ENCODE measurements at places on chromosomes 6 and 20.

DNA sequence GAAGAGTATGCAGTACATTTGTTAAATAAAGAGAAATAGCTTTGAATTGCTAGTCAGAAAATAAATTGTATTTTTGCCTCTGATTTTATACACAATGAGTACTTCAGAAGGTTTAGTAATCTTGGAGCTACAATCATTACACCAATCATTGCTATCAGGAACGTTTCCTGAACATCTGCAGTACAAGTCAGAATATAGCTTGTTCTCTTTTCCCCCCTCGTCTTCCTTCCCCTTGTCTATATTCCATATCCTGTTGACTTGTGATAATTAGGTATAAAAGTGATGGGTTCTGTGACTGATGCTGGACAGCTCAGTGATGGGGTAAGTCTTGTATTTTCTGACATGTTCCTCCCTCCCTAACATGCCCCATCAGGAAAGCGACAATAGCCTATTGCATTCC lies 94.0 kb downstream of the AHI1 start:
- H3K27ac ChIP-seq, result no peak overlapping the region
- peaks cover 2% of the 10 kb centered on the region for H3K36me3 ChIP-seq
- no peaks in the 10 kb centered on the region for H3K4me1 ChIP-seq
- H3K27me3 ChIP-seq, result no peaks in the 10 kb centered on the region

GRCh38 chr6:467671-468082 lies 76.1 kb downstream of the IRF4 start:
- H3K27me3 ChIP-seq, result peaks cover 37% of the 10 kb centered on the region
- no peak overlapping the region for H3K27ac ChIP-seq
- H3K36me3 ChIP-seq, result peaks cover under 1% of the 10 kb centered on the region

DNA sequence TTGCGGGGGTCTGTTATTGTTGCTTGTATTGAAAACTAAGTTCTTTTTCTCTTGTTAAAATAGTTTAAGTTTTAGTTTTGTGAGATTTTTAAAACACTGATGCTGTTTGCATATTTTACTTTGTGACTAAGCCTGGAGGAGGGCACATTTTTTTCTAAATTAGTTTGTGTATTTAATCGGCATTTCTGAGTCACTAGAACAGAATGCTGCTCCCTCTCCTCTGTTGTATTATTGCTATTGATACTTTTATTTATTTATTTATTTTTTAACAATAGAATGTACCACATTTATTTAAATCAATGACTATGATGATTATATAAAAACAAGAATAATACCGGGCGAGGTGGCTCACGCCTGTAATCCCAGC lies 5.1 kb upstream of the FAM50B start:
- H3K4me1 ChIP-seq, result peaks cover 19% of the 10 kb centered on the region
- no peak overlapping the region for H3K27ac ChIP-seq
- DNase-seq, result no peak
- no peaks in the 10 kb centered on the region for H3K36me3 ChIP-seq
- peaks cover 11% of the 10 kb centered on the region for H3K27me3 ChIP-seq
- H3K4me3 ChIP-seq, result no peak overlapping the region

GRCh38 chr6:42404484-42404883 lies 47.2 kb downstream of the TRERF1 start:
- no peaks in the 10 kb centered on the region for H3K27me3 ChIP-seq
- H3K27ac ChIP-seq, result peak overlapping the region; percentile 69
- peak overlapping the region; percentile 3 for H3K4me3 ChIP-seq
- DNase-seq, result peak; percentile 47
- peaks cover 59% of the 10 kb centered on the region for H3K4me1 ChIP-seq

GRCh38 chr6:144352331-144352730 lies 67.2 kb downstream of the UTRN start:
- peak overlapping the region; percentile 64 for H3K4me3 ChIP-seq
- H3K27me3 ChIP-seq, result no peaks in the 10 kb centered on the region
- H3K36me3 ChIP-seq, result peaks cover 35% of the 10 kb centered on the region
- H3K27ac ChIP-seq, result peak overlapping the region; percentile 95
- no peak for DNase-seq
- H3K4me1 ChIP-seq, result peaks cover 80% of the 10 kb centered on the region

DNA sequence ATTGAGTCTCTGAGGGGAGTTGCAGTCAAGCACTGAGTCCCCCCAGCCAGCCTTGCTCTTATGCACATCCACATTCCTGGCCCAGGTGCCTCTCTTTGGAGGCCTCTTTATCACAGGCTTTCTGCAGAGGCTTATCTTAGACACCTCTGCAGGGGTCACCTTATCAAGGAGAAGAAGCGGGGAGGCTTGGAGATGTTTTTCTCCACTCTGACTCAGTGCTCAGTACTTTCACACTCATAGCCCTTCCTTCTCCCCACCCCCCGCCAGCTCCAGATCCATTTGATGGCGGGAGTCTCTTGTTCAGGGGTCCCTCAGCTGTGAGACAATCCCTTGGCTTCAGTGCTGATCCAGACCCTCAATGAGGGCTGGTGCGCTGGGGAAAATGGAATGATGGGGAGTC lies 132.1 kb upstream of the TSHZ2 start:
- no peak overlapping the region for H3K27ac ChIP-seq
- no peaks in the 10 kb centered on the region for H3K27me3 ChIP-seq
- no peak for DNase-seq
- no peaks in the 10 kb centered on the region for H3K4me1 ChIP-seq

DNA sequence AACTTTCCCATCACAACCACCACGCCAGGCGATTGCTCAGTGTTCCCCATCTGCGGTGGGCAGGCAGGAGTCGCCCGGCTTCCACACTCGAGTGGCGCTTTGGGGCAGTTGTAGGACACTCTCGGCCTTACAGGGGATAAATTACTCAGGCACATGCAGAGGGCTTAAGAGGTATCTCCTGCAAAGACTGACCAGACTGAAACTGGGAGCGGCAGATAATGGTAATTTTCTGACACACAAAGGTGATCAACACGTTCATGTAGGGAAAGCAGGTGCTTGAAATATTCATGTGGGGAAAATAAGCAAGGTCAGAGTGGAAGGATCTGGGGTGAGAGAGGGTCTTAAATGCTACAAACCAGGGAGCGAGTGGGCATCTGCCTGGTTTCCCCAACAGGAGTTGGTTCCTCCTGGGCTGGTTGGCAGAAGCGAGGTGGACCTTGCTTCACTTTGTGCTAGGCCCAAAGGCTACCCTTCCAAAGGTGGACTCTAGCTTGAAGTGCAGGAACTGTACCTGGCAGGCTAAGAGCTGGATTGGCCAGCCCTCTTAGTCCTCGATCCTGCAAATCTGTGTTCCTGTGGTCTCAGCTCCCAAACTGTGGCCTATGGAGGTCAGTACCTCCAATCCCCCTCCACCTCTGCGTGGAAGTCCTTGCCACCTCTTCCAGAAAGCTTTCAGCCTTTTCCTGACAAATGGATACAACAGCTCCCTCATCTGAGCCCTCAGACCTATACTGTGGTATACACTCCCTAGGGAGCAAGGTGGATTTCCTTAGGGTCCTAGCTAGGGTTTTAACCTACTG lies 16.7 kb downstream of the PLAGL2 start:
- no peaks in the 10 kb centered on the region for H3K27me3 ChIP-seq
- no peak overlapping the region for H3K27ac ChIP-seq
- H3K36me3 ChIP-seq, result peaks cover 12% of the 10 kb centered on the region
- H3K4me1 ChIP-seq, result peaks cover 16% of the 10 kb centered on the region

GRCh38 chr6:140070846-140071473 lies 696.5 kb upstream of the CITED2 start:
- H3K27me3 ChIP-seq, result no peaks in the 10 kb centered on the region
- H3K4me1 ChIP-seq, result no peaks in the 10 kb centered on the region
- no peak overlapping the region for H3K27ac ChIP-seq
- no peaks in the 10 kb centered on the region for H3K36me3 ChIP-seq
- no peak overlapping the region for H3K4me3 ChIP-seq

- peaks cover 100% of the 10 kb centered on the region for H3K27me3 ChIP-seq
- H3K4me1 ChIP-seq, result no peaks in the 10 kb centered on the region
- no peak overlapping the region for H3K27ac ChIP-seq
- H3K36me3 ChIP-seq, result peaks cover 3% of the 10 kb centered on the region
Observed at GRCh38 chr6:1619673-1620503, 10.2 kb downstream of the FOXC1 start.

DNA sequence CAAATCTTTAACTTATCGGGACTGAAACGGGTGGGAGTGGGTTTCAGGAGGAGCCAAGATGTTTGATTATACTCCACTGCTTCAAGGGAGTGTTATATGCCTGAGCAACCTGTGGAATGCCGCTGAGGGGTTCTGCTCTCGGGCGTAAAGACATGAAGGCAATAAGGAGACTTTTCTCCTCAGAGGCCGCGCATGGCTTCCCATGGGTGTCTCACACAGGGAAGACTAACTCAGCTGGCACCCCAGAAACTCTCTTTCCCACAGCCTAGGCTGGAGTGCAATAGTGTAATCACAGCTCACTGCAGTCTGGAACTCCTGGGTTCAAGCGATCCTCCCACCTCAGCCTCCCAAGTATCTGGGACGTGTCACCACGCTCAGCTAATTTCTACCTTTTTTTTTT lies 5.1 kb upstream of the C20orf141 start:
- no peak overlapping the region for H3K27ac ChIP-seq
- peaks cover 87% of the 10 kb centered on the region for H3K27me3 ChIP-seq
- no peak overlapping the region for H3K4me3 ChIP-seq
- H3K36me3 ChIP-seq, result no peaks in the 10 kb centered on the region
- DNase-seq, result no peak
- no peaks in the 10 kb centered on the region for H3K4me1 ChIP-seq

- H3K4me1 ChIP-seq, result peaks cover 58% of the 10 kb centered on the region
- no peak overlapping the region for H3K4me3 ChIP-seq
- peak overlapping the region; percentile 82 for H3K27ac ChIP-seq
- H3K36me3 ChIP-seq, result peaks cover 40% of the 10 kb centered on the region
Observed at GRCh38 chr6:12110523-12111362, 98.6 kb downstream of the HIVEP1 start.

DNA sequence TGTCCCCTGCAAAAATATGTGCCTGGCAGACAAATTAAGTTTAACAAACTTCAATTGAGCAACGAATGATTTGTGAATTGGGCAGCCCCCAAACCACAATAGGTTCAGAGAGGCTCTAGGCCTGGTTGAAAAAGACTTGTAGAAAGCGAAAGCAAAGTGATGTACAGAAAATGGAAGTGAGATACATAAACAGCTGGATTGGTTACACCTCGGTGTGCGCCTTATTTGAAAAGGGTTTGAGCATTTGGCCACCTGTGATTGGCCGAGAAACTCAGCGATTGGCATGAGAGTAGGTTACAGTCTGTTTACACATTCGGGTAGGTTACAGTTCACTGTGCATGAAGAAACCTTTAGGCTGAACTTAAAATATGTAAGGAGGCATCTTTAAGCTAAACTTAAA lies 136.9 kb downstream of the CD83 start:
- no peaks in the 10 kb centered on the region for H3K36me3 ChIP-seq
- DNase-seq, result no peak
- H3K4me1 ChIP-seq, result peaks cover 7% of the 10 kb centered on the region
- H3K27me3 ChIP-seq, result peaks cover 8% of the 10 kb centered on the region
- H3K27ac ChIP-seq, result no peak overlapping the region

DNA sequence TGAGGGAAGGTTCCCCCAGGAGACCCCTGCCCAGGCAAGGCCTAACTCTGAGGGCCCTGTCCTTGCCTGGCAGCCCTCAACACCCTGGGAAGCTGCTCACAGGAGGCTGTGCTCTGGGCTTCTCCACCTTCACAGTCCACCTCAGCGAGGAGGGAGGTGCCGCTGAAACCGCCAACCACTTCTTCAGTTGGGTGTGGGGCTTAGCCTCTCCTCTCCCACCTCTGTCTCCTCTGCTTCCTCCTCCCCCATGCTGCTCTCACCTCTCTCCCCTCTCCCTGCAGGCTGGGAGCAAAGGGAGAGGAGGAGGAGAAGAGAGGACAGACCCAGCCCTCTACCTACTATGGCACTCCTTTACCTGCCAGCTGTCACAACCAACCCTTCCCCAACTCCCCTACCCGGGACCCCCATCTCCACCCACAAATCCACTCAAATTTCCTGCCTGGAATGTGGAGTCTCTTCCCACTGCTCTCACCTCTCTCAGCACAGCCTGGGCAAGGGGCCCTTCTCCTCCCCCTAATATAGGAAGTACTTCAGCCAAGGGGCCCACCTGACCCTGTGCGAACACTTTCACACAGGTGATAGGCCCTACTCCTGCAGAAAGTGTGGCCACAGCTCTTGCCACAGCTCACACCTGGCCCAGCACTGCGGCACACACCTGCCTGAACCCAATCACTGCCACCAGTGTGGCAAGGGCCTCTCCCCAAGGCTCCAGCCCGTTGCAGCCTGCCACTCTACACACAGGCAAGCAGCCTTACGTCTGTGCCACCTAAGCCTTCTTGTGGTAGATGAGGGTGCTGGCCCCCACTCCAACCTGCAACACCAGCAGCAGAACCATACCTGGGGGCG lies 7.2 kb downstream of the RING1 start:
- no peak for DNase-seq
- no peak overlapping the region for H3K4me3 ChIP-seq
- H3K27me3 ChIP-seq, result peaks cover 73% of the 10 kb centered on the region
- peaks cover 27% of the 10 kb centered on the region for H3K4me1 ChIP-seq

DNA sequence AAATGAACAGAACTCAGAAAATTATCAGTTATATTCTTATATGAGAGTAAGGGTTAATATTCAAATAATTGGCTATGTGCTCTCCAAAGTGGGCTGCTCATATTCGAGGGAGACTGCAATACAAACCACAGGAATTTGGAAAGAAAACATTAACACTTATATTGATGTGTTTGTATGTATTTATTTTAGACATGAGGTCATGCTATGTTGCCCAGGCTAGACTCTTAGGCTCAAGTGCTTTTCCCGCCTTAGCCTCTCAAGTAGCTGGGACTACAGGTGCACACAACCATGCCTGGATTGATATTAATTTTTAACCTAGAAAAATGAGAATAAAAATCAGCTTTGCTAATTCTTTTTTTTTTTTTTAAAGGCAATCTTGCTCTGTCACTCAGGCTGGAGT lies 35.0 kb downstream of the BTBD9 start:
- H3K36me3 ChIP-seq, result no peaks in the 10 kb centered on the region
- no peaks in the 10 kb centered on the region for H3K27me3 ChIP-seq
- H3K27ac ChIP-seq, result no peak overlapping the region

DNA sequence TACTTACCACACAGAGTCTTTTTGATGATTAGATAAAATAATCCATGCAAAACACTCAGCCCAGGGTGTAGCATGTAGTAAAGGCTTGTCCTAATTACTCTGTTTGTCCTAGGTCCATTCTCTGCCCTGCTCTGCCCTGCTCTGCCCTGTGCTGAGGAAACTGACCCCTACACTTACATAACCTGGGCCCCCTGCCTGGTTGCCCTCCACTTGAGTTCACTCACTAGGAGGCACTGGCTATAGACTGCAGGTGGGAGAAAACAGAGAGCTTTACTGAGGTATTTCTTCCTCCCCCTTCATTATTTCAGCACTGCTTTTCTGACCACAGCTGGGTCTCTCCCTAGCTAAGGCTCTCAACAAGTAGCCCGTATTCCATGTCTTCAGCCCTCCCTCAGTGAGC lies 70.9 kb upstream of the TBX18 start:
- H3K4me1 ChIP-seq, result no peaks in the 10 kb centered on the region
- no peak for DNase-seq
- H3K27me3 ChIP-seq, result no peaks in the 10 kb centered on the region
- no peak overlapping the region for H3K27ac ChIP-seq

DNA sequence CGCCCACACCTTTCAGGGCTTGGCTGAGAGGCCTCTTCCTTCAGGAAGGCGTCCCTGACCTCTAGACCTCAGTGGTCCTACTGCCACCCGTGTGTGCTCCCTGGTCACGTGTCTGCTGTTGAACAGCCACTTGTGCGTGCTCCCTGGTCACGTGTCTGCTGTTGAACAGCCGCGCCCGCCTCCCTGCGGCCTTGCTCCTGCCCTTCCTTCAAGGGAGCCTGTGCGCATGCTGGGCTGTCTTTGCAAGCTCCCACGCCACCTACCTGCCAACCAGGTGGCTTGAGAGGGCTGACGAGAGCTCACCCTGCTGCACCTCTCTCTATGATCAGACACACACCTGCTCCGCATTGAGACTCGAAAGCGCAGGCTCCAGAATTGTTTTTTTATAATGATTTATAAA lies 179.3 kb downstream of the BMP7 start:
- peaks cover under 1% of the 10 kb centered on the region for H3K4me1 ChIP-seq
- DNase-seq, result no peak
- H3K4me3 ChIP-seq, result no peak overlapping the region
- no peak overlapping the region for H3K27ac ChIP-seq
